ENCODE measurements at places on chromosomes 3 and 15.

DNA sequence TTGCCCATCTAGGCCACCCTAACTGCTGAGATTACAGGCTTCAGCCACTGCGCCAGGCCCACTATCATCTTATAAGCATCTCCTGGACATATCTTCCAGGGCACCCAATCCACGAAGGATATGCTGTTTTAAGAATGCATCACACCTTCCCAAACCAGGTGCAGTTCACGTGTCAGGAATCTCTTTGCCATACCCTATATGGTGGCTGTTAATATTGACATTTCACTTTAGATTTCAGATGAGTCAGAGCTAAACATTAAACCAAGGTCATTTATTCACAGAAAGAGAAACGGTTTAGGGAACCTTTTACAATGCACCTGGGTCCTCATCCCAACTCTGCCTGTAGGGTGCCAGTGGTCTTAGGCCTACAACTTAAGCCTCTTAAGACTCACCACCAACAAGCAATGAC is 85.7 kb downstream of the TBL1XR1 start:
- DNase-seq, result no peak

- DNase-seq, result no peak
These were observed 209.5 kb upstream of the TRIM42 start for GRCh38 chr3:140468407-140468806.

GRCh38 chr3:39170461-39170860 is 17.1 kb upstream of the CSRNP1 start:
- no peak for DNase-seq

GRCh38 chr3:58387650-58388546 is 45.7 kb downstream of the PDHB start:
- DNase-seq, result no peak

DNA sequence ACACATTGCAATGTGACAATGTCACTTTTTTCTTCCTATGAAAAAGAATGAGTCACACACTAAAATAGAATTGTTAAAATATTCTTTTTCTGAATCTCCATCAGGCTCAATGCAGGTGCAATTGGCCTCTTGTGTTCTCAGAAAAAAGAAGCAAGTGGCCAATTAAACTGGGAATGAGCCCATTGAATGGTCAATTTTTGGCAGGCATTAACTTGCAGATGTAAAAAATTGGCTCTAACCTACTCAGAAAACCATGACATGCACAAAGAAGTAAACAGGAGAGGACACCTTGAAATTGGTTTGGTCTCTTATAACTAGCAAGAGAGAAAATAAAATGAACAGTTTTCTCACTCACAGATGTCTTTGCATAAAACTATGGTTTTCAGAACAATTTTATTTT is 820.8 kb downstream of the TBL1XR1 start:
- no peak for DNase-seq

DNA sequence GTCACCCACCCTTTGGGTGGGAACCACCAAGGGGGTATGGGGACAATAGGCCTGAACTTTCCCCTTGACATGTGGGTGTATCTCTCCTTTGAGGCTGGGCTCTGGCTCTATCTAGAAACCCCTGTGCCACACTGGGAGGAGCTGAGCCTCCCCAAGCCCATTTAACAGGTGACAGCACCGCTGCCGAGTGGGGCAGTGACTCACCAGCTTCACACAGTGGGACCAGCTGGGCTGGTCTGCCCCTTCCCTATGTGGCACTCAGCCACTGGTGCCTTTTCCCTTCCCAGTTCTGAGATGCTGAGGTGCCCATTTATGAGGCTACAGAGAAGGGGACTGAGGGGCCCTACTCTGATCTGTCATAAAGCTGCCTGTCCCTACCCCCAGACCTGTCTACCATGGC is 5.1 kb downstream of the PSTPIP1 start:
- DNase-seq, result no peak

GRCh38 chr3:146221276-146221675 is 29.6 kb downstream of the PLSCR4 start:
- DNase-seq, result no peak

DNA sequence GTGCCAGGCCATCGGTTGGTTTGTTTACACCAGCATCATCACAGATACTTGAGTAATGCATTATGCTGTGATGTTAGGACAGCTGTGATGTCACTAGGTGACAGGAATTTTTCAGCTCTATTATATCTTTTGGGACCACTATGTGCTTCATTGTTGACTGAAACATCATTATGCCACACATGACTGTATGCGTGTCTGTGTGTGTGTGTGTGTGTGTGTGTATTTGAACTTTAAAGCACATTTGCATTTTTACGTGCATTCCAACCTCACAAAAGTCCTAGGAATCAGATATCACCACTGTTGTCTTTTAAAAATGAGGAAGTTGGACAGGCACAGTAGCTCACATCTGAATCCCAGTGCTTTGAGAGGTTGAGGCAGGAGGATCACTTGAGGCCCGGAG is 223.0 kb downstream of the TBL1XR1 start:
- no peak for DNase-seq

- DNase-seq, result no peak
These were observed 33.2 kb upstream of the MME start for GRCh38 chr3:155046935-155047334.
